ENCODE measurements at places on chromosomes 7 and 10. TPM values are rescaled to one million over a fixed set of nuclear protein-coding genes. Genes with fewer than 3 reads are reported as not detected.

MKI67 gene
- total RNA-seq, result 8.9 TPM

AP5Z1 gene
- 76.0 TPM for total RNA-seq

HMX2 gene
- not detected for total RNA-seq

GRCh38 chr7:80967071-80967916 lies 48.4 kb upstream of the SEMA3C start:
- no peak for DNase-seq

GRCh38 chr7:25260862-25261494 lies 32.7 kb upstream of the NPVF start:
- DNase-seq, result no peak

GRCh38 chr7:69778138-69778537 lies 179.9 kb downstream of the AUTS2 start:
- DNase-seq, result no peak

DNA sequence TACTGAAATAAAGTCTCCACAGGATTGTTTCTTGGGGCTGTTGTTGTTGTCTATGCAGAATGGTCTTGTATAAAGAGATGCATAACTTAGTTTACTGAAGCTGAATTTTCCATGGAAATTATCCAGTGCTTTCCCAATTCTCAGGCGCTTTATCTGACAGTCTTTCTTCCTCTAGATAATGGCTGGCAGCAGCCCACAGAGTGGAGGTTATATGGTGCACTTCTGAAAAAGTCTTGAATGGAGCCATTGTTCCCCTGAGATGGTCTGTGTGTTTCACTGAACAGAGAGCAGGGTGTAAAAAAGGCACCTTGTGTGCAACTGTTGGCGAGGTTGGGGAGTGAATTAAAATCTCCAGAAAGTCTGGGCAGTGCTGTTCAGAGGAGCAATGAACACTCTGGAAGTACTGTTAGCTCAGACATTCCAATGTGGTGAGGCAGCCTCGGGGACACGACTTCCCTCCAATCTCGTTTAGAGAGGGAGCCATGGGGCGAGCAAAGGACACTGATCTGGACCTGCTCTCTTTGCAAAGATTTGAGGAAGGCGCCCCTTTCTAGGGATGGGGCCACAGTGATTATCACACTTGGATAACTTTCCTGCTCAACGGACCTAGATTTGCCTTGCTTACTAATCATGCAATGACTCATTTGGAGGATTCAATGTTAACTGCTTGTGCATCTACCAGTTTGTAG lies 2.0 kb upstream of the PLCE1 start:
- DNase-seq, result no peak

Measured in glomerular endothelial cell (primary cell).